ENCODE measurements at places on chromosomes 2 and 18.

- H3K27ac ChIP-seq = no peak overlapping the region
- H3K27me3 ChIP-seq = no peaks in the 10 kb centered on the region
- no peaks in the 10 kb centered on the region for H3K4me1 ChIP-seq
- H3K36me3 ChIP-seq = no peaks in the 10 kb centered on the region
- H3K4me3 ChIP-seq = no peak overlapping the region
Measured at GRCh38 chr2:15200581-15200980, 360.6 kb downstream of the NBAS start.

GRCh38 chr18:46161703-46162396 is 57.7 kb downstream of the HAUS1 start:
- H3K4me3 ChIP-seq = no peak overlapping the region
- peaks cover 24% of the 10 kb centered on the region for H3K36me3 ChIP-seq
- H3K4me1 ChIP-seq = peaks cover 78% of the 10 kb centered on the region
- H3K27ac ChIP-seq = peak overlapping the region; percentile 46
- DNase-seq = no peak

GRCh38 chr18:40911582-40912254 is 1043.3 kb upstream of the PIK3C3 start:
- no peak for DNase-seq
- no peaks in the 10 kb centered on the region for H3K27me3 ChIP-seq
- no peak overlapping the region for H3K27ac ChIP-seq
- H3K4me1 ChIP-seq = no peaks in the 10 kb centered on the region

DNA sequence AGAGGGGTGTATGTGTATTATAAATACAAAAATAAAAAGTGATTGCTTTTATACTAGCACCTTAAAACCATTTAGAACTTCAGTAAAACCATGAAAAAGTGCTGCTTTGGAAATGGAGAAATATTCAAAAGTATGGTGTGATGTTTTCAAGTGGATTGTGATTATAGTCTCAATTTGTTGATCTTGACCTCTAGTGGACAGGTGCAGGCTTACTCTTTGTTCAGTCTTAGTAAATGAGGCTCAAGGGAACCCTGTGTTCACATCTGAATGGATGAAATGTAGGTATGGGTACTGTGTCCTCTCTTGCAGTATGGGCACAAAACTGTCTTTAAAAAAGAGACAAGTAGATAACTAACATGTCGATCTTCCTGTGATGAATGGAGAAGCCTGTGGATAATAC is 145.8 kb downstream of the MCFD2 start:
- no peak overlapping the region for H3K27ac ChIP-seq
- peaks cover 4% of the 10 kb centered on the region for H3K27me3 ChIP-seq
- no peak for DNase-seq
- H3K36me3 ChIP-seq = no peaks in the 10 kb centered on the region
- no peaks in the 10 kb centered on the region for H3K4me1 ChIP-seq

GRCh38 chr2:150513647-150514046 is 26.2 kb upstream of the RND3 start:
- H3K4me3 ChIP-seq = no peak overlapping the region
- no peaks in the 10 kb centered on the region for H3K4me1 ChIP-seq
- no peaks in the 10 kb centered on the region for H3K36me3 ChIP-seq
- no peak overlapping the region for H3K27ac ChIP-seq
- DNase-seq = no peak
- H3K27me3 ChIP-seq = no peaks in the 10 kb centered on the region

DNA sequence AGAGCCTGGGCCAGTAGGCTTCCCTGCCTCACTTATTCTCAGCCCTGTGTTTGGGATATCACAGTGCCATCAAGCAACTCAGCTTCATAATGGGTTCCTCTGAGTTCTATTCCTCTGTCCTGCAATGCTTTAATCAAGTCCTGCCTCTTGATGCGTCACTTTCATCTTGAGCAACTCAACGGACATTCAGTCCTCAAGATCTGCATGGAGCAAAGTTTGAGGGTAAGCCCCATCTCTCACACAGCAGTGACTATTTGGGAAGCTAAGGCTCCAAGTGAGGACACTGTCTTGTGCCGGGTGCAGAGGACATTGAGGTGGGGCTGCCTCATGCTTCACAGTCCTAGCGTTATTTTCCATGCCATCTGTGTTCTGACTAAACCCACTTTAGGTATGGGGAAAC is 50.9 kb upstream of the PLB1 start:
- peaks cover 23% of the 10 kb centered on the region for H3K4me1 ChIP-seq
- H3K27me3 ChIP-seq = peaks cover 9% of the 10 kb centered on the region
- no peak for DNase-seq
- no peak overlapping the region for H3K4me3 ChIP-seq
- H3K36me3 ChIP-seq = no peaks in the 10 kb centered on the region
- H3K27ac ChIP-seq = no peak overlapping the region

DNA sequence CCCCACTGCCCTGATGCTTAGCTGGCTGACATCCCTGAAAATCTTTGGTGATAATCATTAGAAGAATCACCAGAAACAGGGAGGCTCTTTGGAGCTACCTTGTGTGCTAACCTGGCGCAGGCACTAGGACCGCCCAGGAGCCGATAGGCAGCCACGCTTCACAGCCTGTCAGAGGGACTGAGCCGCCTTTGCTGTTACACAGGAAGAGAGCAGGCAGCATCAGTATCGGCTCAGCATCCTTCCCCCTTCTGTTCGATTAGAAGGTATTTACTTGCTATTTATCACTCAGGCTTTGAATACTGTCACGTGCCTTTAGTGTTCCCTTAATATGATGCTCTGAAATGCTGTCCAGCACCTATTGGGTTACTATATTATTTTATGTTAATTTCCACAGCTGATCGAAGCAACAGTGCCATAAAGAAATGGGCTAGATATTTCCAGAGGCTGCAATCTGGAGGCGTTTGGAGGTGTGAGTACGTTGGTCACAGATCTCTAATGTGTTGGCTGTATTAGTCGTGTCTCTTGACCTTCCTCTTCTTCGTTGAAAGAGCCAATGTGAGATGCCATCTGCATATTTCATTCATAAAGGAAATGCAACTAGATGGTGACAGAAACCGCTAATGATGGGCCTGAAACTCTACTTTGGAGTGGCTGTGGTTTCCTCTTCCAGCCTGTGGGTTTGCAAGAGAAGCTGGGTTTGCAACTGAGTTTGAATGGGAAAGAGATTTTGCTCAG is 110.4 kb upstream of the RAB27B start:
- peak overlapping the region; percentile 89 for H3K27ac ChIP-seq
- H3K4me1 ChIP-seq = peaks cover 58% of the 10 kb centered on the region
- H3K27me3 ChIP-seq = peaks cover 20% of the 10 kb centered on the region
- peaks cover 5% of the 10 kb centered on the region for H3K36me3 ChIP-seq

DNA sequence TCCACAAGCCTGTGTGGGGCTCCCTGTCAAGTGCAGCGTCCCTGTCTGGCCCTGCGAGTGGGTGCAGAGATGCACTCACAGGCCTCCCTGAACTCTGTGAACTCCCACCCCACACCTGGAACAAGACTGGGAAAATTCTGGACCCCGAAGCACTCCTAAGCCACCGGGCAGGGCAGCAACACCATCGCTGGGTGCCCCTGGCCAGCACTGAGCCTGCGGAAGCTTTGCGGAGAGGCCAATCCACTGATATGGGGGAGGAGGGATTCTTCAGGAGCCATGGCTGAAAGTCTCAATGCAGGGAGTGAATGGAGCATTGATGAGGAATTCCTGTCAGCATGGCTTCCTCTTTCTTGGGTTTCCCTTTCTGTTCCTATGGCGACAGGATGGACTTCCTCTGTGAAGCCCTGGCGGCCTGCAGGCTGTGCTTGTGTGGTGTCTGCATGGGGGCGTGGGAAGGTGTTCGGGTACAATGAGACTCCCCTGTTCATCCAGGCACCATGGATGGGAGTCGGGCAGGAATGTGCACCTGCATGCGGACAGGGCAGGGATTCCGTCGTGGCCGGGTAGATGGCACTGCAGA is 15.1 kb downstream of the TRIB2 start:
- peaks cover 85% of the 10 kb centered on the region for H3K4me1 ChIP-seq
- no peak overlapping the region for H3K4me3 ChIP-seq
- H3K27ac ChIP-seq = no peak overlapping the region
